ENCODE measurements at places on chromosomes 12 and 14. TPM values are rescaled to one million over a fixed set of nuclear protein-coding genes. Genes with fewer than 3 reads are reported as not detected.

Gene EGLN3
- 17.5 TPM for total RNA-seq

Gene CEBPE
- not detected for total RNA-seq

Gene RNASE4
- 15.3 TPM for total RNA-seq

Gene MYO1H
- total RNA-seq: not detected

Gene RIMBP2
- total RNA-seq: 0.17 TPM

Gene PIGH
- 14.0 TPM for total RNA-seq

Gene TXNRD1
- 151 TPM for total RNA-seq

Gene RNASE2
- total RNA-seq: not detected

Gene OR6C6
- total RNA-seq: not detected

Gene SLC10A1
- total RNA-seq: not detected

Gene ADCY4
- 0.40 TPM for total RNA-seq

Gene ATXN7L3B
- 33.9 TPM for total RNA-seq

Gene KRT78
- total RNA-seq: not detected

Gene SPRYD4
- 1.0 TPM for total RNA-seq

Gene OR6C2
- not detected for total RNA-seq

DNA sequence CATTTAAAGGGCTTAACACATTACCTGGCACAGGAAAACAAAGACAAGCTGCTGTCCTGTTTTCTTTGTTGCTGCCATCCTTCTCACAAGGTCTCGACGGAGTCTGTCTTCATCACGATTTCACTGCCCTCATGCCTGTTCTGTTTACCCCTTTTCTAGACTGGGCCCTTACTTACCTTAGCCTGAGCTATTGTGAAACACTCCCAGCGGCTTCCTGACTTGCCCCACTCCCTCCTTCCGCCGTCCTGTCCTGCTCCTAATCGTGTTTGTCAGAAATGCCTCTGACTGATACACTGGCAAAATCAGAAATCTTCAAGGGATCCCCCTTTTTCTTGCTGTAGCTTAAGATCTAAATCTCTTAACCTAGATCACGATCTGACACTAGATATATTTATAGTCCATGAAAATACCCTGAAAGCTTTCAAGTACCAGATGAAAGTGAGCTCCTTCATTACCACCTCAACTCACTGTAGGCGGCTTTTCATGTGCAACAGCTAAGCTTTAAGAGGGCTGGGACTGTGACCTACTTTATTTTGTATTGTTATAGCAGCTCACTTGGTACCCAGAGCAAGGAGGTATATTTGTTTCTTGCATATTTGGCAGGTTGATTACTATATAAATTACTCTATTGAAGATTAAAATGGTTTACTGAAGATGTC lies 32.1 kb downstream of the TECPR2 start:
- DNase-seq: no peak

DNA sequence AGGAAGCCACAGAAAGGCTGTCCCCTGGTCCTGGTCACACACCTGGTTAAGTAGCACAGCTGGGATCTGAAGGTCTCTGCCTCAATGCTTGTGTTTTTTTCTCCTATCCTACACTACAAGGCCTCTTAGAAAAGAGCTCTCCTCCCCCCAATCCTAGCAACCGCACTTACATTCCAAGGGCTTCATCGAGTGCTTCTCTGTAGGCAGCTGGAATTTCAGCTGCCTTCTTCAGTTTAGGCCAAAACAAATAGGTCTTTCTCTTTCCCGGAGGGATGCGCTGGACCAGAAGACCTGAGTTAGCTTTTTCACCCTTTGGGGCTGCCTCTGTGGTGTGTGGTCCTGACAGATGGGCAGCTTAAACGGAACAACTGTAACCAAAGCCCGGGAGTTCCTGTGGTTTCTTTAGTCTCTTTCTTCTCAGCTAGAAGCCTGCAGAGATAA lies 109.7 kb downstream of the GPATCH2L start:
- no peak for DNase-seq

- DNase-seq: peak; percentile 84
Measured at GRCh38 chr14:58730792-58731464, 93.2 kb downstream of the DACT1 start.

DNA sequence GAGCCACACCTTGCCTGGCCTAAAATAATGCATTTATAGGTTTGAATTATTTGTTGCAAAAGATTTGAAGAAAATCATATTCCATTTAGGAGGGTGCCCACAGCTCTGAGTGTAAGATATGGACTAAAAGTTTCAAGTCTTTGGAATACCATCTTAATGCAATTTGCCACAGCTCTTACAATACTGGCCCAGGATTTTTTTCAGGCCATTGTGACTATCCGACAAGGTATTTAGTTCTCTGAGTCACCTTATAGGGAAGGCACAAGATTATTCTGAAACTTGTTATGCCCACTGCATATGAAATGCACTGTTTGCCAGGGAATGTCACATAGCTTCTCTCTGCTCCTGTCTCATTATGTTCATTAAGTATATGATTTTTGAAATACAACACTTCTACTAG lies 29.6 kb upstream of the SLC6A13 start:
- DNase-seq: peak; percentile 21

DNA sequence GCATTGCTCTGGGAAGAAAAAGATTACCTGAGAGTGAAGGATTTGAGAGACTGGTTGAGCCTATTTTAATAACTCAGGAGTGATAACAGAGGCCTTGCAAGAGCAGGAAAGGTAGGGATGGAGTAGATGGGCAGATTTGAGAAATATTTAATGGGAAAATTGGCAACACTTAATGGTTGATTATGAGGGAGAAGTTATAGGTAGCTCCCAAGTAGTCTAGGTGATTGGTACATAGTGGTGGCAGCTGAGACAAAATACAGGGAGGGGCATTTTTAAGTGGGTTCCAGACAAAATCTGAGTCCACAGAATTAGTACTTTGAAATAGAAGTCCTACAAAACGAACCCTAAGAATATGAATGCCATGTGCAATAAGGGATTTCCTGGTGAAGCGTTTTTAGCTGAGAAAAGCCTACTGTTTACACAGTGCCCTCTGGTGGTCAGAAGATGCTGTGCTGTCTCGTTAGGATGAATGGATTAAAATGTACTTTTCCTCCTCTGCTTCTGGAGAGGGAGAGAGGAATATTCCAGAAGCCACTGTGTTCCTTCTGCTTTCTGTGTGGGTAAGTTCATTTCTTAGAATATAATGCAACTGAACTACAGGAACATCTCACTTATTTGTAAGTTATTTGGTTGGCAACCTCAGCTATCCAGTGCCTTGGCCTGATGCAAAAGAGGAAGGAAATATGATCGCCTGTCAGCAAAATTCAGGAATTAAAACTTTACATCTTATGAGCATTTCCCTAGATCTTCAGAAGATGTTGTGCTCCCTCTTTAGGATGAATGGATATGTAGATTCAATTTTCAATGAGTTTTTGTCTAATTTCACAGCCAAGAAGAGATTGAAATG lies 6.5 kb downstream of the ZBTB1 start:
- peak; percentile 71 for DNase-seq

GRCh38 chr12:80217011-80217535 lies 117.7 kb downstream of the OTOGL start:
- peak; percentile 84 for DNase-seq

DNA sequence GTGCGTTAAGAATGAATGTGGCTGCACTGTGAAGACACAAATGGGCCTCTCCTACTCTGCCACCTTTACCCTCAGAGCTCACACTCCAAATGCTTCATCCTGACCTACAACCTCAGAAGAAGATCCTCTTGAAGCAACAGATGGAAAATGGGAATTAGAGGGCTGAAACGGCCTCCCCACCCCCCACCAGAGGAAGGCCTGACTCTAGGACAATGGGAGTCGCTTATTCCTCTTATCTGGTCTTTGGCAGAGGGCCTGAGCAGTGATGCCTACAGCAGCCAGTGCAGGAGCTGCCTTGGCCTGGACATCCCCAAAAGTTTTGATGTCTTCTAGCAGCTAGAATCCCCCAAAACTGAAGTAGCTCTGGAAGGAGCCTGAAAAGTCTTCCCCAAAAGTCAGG lies 29.2 kb downstream of the BTBD7 start:
- DNase-seq: no peak

DNA sequence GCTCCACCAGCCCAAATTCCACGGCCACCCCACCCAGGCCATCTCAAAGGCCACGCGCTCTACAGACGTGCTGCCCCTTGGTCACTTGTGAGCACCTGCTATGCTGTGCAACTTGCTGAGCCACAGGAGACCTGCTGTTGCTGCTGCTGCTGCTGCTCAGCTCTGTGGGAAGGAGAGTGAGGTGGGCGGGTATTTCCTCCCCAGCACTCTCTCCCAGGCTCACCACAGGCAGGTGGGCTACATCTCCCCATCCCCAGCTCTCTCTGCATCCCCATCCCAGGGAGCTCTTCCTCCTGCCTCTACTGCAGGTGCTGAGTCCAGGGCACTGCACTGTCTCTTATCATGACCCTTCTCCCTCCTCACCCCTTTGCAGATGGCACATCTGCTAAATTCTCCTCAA lies 306.9 kb downstream of the BCL11B start:
- DNase-seq: no peak

- no peak for DNase-seq
Measured at GRCh38 chr12:87233671-87234070, 795.5 kb downstream of the C12orf50 start.

DNA sequence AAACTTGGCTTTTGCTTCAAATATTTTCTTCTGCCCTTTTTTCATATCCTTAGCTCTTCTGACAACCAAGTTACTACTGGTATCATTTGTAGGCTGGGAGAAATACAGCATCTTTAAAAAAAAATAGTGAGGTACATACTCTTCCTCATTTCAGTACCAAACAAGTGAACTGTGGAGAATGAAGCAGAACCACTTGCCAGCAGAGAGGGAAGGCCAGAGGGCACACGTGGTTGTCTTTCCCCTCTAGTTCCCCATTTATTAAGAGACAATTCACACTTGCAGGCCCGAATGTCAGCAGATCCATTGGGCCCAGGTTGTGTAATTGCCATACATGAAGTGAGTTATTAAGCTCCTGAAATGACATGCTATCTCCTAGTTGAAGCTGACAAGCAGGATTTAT lies 3.2 kb downstream of the SUSD6 start:
- DNase-seq: peak; percentile 38

DNA sequence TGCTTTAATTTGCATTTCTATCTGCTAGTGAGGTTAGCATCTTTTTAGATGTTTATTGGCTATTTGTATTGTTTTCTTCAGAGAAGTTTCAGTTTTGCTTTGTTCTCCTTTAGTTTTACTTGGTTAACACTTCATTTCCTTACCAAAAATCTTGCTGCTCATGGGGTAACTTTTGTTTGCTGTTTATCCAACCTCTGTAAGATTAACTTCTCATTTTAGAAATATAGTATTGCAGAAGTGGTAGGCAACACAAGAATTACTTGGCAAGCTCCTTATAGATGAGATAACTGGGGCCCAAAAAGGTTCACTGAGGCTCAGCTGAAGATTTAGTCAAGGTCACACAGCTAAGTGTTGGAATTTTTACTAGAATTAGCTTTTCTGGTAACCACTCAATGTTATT lies 40.5 kb downstream of the ALKBH1 start:
- no peak for DNase-seq

DNA sequence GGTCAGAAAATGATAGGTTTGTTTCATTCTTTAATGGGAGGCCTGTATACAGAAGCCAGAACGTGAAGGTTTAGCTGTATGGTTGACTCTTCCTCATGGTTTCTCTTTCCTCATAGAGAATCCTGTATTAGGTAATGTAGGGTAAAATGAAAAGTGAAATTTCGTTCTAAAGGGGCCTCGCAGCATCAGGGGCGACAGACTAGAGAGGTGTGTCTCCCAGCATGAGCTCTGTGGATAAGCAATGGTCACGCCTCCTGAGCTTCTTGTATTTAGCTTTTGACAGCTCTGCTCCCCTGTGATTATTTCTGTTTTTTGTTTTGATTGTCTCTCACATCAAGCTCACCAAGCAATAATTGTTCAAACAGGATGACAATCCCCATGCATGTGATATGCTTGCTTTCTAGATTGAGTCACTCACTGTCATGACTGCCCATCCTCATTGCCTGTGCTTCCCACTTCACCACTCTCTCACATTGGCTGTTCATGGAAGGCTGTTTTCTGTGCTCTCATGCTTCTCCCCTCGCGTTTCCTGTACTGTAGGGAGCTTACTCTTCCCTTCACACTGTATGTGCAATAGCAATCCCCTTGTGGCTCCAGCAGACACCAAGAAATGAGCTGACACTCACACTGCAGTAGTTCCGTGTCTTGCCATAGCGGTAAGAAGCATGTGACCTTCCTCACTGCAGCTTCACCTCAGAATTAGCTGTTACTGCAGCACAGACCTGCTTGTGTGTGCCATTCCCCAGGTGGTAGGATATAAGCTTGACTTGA lies 44.0 kb downstream of the RAD52 start:
- DNase-seq: no peak

GRCh38 chr12:40646456-40646855 lies 45.8 kb upstream of the CNTN1 start:
- DNase-seq: no peak

- no peak for DNase-seq
Measured at GRCh38 chr14:105061428-105062047, 3.7 kb downstream of the GPR132 start.

DNA sequence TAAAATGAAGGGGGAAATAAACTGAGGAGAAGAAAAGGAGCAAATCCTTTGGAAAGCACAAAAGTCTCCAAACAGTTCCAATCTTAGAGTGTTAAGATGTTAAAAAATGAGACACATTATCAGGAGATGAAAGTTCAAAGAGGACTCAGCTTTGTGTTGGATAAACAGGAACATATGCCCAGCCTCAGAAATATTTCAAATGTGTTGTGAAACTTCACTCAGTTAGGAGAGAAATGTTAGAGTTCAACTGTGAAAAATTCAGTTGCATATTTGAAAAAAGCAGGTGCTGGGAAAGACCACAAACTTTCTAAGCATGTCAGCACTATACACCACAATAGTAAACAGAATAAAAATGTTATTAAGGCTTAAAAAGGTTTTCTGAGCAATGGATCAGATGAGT lies 136.8 kb upstream of the PRKD1 start:
- no peak for DNase-seq

- DNase-seq: peak; percentile 57
Measured at GRCh38 chr12:15855646-15856045, 26.5 kb upstream of the STRAP start.

DNA sequence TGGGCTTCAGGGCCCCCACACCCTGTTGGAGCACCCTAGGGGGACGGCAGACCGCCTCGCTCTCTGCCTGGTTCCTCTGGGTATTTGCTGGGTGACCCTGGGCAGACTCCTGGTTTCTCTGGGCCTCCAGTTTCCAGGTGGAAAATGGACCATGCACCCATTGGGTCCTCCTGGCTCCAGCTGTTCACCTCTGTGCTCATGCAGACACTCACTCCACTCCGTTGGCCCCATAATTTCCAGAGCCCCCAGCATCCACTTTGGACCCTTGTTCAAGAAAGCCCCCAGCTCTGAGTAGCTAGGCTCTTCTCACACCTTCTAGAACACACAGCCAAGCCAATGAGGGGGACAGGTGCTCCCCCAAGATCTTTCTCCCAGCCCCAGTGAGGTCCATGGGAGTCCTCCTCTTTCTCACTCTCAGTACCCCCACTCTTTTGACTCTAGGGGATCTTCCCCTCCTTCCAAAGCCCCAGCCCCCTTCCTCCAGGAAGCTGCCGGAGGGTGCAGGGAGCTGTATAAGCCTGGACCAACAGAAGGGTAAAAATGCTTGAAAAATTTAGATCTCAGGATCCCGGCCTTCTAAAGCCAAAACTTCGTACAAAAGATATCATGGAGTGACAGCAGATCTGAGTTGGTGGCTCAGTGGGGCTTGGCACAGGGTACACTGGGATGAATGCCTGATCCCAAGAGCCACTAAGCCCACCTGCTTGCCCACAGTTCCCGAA lies 174.8 kb upstream of the RTL1 start:
- DNase-seq: no peak
